ENCODE measurements at places on chromosomes 12 and 14. TPM values are rescaled to one million over a fixed set of nuclear protein-coding genes. Genes with fewer than 3 reads are reported as not detected.

The ACSS3 gene
- 24.5 TPM for total RNA-seq

DNA sequence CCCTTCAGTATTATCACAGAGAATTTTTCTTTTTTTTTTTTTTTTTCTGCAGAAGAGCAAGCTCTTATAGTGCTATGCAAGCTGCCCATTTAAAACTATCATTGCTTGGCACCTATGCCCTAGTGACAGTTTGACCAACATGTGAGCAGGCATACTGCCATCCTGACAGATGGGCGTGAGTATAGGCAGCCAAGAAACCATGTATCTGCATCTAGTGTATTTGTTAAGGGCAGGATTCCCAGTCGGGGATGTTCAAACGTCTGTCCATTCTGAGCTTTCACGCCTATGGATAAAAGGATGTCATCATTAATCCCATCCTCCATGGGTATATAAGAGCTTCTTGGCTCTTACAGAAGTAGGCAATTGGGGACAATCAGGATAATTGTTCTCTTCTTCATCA, 8.8 kb downstream of the VRK1 start:
- no peak for DNase-seq

GRCh38 chr14:86847140-86847539, 1145.8 kb downstream of the GALC start:
- no peak for DNase-seq

The SLC25A21 gene
- total RNA-seq: 1.2 TPM

GRCh38 chr12:6199531-6200255, 507 bp upstream of the CD9 start:
- DNase-seq: peak; percentile 52

- DNase-seq: no peak
These were observed 44.3 kb downstream of the CYP46A1 start for GRCh38 chr14:99728231-99728920.

The POTEG gene
- not detected for total RNA-seq

The PLA2G1B gene
- total RNA-seq: not detected

The SDR9C7 gene
- total RNA-seq: not detected

GRCh38 chr14:75709207-75709812, 48.3 kb downstream of the TTLL5 start:
- DNase-seq: peak; percentile 91

DNA sequence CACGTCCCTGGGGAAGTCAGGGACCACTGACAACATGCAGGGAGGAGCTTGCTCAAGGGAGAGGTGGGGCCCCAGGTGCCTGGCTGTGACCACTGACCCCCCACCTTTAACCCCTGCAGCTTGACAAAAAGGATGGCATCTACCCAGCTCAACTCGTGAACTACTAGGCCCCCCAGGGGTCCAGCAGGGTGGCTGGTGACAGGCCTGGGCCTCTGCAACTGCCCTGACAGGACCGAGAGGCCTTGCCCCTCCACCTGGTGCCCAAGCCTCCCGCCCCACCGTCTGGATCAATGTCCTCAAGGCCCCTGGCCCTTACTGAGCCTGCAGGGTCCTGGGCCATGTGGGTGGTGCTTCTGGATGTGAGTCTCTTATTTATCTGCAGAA, 26.3 kb downstream of the HIP1R start:
- no peak for DNase-seq

The DAO gene
- not detected for total RNA-seq

The GXYLT1 gene
- total RNA-seq: 9.8 TPM

DNA sequence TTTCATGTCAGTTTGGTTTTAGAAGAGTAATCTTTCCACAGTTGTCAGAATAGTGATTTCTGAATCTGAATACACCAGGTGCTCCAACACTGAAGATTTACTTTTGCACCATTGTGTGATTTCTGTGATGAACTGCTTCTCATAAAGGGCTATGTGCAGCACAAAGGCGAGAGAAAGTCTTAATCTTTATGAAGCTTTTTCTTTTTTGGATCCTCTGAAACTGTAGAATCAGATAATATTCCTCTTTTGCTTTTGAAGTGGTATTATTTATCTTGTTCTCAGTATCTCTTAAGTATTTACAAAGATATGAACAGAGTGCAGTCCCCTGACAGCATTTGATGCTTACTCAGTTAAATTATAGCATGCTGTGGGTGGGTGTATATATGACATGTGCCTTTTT, 207.8 kb downstream of the NAV3 start:
- no peak for DNase-seq

The TMEM121 gene
- 6.7 TPM for total RNA-seq

- peak; percentile 53 for DNase-seq
These were observed 993.9 kb downstream of the GALC start for GRCh38 chr14:86999036-86999435.

GRCh38 chr14:22479776-22480464, 109.1 kb downstream of the DAD1 start:
- DNase-seq: peak; percentile 14

The OTOGL gene
- 0.16 TPM for total RNA-seq

The FAM90A1 gene
- total RNA-seq: not detected

DNA sequence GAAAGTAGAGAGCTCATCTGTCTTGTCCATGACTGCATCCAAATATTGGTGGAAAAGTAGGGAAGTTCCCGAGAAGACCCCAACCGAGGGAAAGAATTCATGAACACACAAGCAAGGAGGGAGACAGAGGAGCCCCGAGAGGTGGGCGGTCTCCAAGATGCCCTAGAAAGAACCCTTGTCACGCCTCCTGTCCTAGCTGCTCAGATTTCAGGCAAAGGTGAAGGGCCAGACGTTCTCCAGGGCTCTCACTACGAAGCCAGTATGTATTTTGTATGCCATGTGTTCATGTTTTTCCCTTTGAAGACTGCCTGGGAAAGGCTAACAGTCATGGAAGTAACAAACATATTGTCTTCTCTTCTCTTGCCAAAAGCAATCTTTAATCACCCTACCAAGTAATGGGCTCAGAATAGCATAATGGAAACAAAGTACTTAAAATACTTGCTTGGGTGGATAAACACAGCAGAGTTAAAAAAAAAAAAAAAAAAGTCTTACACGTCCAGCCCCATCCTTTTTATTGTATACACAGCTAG, 99.2 kb upstream of the TBX3 start:
- DNase-seq: no peak

DNA sequence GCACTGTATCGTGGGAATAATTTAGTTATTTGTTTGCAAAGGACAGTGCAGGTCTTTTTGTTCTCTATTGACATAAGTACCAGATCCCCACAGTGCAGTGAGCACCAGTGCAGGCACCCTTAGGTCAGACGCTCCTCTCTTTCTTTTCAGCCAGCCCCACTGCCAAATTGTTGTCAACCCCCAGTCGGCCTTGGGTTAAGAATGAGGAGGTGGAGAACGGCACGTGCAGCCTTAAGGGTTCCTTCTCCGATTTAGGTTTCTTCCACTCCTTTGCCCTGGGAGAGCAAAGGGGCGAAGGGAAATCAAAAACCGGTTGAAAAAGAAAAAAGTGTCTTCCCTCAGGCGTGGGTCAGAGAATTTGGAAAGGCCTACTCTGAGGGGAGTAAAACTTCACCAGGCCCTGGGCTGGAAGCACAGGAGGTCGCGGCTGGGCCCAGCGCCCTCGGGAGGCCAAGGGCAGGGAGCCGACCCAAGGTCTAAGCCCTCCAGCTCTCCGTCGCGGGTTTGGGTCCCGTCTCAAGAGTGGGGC, 4.3 kb downstream of the PAX9 start:
- DNase-seq: no peak

GRCh38 chr12:121494093-121494787, 86.6 kb downstream of the KDM2B start:
- DNase-seq: peak; percentile 48

The RGS6 gene
- total RNA-seq: not detected

The IFT43 gene
- 7.7 TPM for total RNA-seq

GRCh38 chr14:84028080-84028604, 1501.8 kb upstream of the FLRT2 start:
- no peak for DNase-seq

DNA sequence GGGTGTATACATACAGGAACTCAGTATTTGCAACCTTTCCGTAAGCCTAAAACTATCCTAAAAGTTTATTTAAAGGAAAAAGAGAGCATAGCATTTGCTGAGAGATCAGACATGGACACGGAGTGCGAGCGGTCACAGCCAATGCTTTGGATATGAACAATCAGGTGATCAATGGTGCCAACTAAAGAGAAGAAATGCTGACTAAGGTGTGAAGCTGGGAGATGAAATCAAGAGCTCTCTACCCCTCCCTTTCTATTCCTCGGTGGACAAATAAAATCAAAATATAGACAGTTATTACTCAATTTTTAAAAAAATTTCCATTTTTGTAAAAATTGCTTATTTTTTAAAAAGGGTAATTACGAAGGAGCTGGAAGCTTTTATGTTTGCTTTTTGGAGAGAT, 29.2 kb downstream of the NT5DC3 start:
- DNase-seq: no peak

The CEBPE gene
- total RNA-seq: not detected

- DNase-seq: no peak
These were observed 132.4 kb downstream of the ANO6 start for GRCh38 chr12:45348311-45348710.

DNA sequence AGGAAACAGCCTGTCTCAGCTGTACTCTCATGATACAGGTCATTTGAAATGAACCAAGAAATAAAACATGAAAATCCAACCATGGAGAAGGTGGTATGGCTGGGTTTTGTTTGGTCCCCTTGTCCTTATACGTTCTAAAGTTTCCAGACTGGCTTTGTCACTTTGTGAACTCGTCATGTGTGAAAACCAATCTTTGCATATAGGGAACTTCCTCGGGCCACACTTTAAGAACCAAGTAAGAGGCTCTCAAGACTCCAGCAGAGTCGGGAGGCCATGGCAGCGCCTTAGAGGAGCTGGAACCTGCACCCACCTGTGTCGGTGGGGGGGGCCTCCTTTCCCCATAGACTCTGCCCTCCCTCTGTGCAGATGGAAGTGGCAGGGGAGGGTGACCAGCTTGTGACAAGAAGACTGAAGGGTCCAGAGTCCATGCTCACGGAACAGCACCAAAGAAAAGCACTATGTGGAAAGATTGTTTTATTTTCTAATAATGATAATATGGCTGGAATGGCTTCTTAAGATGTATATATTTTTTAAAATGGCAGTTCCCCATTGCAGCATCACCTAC, 125.3 kb downstream of the ESRRB start:
- no peak for DNase-seq

GRCh38 chr12:11718105-11718504, 68.6 kb downstream of the ETV6 start:
- DNase-seq: no peak

GRCh38 chr14:66507722-66508546, at the start of gene GPHN:
Gene GPHN, plus strand, starts transcription at chr14:66508147.
- peak; percentile 96 for DNase-seq

DNA sequence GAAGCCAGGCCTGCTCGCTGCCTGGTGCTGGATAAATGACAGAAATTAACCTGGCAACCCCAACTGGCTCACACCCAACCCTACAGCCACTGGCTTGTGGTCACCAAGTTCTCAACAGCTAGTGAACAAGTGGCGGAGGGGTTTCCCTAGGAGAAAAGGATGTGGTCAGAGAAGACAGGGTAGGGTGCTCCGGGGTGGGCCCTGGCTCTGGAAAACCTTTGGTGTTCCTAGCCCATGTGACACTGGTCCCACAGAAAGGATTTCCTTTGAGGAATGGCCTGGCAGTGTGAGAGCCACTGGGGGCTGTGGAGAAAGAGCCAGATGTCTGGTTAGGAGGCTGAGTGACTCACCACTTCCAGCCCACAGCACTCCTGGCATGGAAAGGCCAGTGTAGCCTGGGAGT, 8.7 kb downstream of the SYNE3 start:
- peak; percentile 65 for DNase-seq

GRCh38 chr14:100615736-100616695, 28.8 kb upstream of the BEGAIN start:
- no peak for DNase-seq
